ENCODE measurements at places on chromosomes 11 and 22.

DNA sequence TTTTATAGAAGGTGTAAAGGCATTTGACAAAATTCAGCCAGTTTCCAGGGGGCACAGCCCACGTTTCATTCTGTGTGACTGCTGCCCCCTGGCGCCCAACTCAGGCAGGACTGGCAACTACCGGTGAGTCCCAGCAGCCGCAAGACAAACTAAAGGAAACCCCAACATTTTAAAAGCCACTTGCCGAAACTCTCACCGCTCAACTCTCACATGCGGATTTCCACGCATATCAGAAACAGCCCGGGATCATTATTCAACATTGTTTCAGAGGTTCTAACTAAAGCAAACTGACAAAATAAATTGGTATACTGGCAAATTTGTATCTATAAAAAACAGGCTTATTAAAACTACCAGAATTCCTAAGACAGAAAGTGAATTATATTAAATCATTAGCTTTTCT is 48.2 kb downstream of the MORC2 start:
- DNase-seq = peak; percentile 50

- DNase-seq = no peak
Measured at GRCh38 chr22:30214703-30215407, 31.7 kb downstream of the LIF start.

DNA sequence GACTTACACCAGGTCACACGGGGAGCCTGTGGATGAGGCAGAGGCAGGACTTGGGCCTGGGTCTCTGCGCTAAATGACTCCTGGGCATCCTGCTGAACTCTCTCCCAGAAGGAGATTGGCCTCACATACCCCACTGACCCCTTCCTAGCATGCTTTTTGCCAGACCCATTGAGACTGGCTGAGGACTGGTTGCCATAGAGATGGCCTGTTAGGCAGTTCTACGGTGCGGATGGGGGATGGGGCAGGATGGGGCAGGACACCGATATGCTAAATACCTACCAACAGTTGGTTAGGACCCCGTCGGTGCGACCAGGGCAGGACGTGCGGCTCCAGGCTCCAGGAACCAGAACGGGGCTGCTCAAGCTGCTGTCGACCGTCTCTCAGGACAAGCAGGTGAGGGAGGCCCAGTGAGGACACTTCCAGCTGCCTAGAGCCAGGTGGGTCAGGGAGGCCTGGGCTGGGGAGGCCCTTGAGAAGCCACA is at the start of gene TSGA10IP:
Gene TSGA10IP, plus strand, starts transcription at position 51 of the 482 bp plus-strand sequence. Its CDS starts 196 bp downstream, at position 247.
- DNase-seq = no peak

DNA sequence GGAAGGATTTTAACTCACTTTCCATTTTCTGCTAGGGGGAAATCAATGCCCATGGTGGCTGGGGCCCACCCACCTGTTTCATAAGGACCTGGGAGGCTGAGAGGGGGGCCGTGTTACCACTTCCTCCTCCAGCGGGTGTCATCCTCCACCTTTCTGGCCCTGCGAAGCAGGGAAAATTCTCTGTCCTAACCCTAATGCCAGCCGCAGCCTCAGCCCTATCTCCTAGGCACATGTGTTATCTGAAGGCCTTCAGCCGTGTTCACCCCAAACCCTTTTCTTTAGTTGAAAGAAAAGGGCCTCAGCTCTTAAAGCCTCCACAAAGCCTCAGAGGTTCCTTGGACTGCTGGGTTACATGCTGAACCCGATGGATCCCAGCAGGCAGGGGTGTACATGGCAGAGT is 55.4 kb upstream of the NECTIN1 start:
- DNase-seq = no peak

- DNase-seq = no peak
Measured at GRCh38 chr11:42299780-42300179, 840.3 kb upstream of the LRRC4C start.

GRCh38 chr11:72222106-72222891 is 2.3 kb upstream of the INPPL1 start:
- DNase-seq = no peak

- DNase-seq = no peak
Measured at GRCh38 chr11:128939591-128939990, 3.1 kb downstream of the TP53AIP1 start.

DNA sequence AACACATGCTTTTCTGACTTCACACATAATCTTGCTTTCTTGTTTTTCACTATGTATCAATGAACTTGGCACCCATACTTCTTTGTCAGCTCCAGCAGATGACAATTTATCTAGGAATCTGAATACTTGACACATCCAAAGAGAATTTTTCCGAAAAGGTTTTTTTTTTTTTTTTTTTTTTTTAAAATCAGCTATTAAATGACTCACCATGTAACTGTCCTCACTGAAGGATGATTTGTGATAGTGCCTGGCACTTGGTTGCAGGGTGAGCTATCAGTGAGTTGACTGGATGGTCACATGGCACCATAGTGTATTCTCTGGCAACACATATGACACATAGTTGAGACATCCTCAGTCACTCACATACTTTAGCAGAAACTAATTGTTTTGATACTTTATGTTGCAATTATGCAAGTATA is 133.4 kb upstream of the E2F8 start:
- DNase-seq = no peak

Measured in NCI-H1694 treated with DMSO at 0.1 percent for 48 hours (cell line).